HuH-7.5 (cell line): ENCODE measurements at places on chromosomes 2 and 18.

GRCh38 chr2:57490741-57491140, 555.9 kb upstream of the VRK2 start:
- no peak for DNase-seq

GRCh38 chr2:238916176-238916874, 68.4 kb downstream of the TWIST2 start:
- no peak for DNase-seq

DNA sequence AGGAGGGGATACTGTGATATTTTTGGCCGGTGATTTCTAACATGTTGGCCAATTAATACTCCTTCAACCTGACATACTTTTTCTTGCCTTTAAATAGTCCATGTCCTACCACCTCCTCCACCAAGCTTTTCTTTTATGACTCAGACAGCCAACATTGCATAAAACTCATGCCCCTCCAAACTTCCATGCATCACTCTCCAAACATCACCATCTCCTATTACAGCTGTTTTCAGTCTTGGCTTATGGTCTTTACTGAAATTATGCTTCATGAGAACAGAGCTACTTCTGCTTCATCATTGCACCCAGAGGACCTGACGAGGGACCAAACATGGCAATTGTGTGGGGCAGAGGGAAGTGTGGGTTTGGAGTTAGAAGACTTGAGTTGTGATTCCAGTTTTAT, 305.4 kb downstream of the LPIN1 start:
- no peak for DNase-seq

DNA sequence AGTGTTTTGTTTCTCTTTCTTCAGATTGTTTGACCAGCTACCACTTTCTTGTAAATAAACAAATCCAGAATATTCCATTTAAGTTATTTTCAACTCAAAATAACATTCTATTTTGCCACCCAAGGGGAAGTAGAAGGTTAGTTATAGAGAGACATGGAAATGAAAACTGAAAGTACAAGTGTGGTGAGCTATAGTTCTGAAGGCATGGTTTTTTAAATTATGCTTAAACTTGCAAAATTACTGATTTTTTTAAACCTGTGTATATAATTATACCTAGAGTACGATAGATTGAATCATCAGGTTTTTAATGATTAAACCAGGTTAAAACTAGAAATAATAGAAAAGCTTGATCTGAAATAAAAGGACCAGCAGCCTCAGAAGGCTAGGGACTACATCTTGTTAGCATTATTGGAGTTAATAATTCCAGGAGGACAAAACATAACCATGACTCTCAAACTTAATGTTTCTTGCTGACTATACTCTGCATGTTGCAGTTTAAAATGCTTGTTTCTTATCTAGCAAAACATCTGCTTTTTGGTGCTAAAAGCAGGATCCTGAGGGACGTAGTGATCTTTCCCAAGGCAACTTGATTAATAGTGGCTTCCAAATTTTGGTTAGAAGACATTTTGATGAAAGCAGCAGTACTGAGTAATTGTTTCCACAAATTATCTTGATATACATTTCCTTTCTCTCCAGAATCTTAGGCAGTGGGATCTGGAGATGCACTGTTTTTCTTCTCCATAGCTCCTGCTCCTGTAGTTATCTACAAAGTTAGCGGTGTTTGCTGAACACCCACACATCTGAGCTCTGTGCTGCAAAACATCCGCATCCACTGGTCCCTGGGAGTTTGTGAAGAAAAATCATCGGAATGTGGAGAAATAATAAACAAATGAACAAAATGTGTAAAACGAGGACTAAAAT, 327.2 kb upstream of the PKDCC start:
- DNase-seq, result no peak

DNA sequence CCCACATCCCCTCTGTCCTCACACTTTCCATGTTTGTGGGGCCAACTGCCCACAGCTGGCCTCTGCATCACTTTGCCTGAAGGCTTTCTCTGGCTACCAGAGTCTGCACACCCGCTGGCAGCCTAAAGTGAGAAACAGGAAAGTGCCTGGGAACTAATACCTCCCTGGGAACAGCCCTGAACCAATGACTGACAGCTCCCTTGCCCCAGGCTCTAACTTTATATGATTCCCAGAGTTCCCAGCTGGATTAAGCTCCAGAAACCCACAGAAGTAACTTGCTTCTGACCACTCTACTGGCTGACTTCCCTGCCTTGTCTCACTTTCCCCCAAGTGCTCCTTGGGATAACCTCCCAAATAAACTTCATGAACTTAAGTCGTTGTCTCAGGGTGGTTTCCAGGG, 159.6 kb upstream of the LMAN1 start:
- no peak for DNase-seq

DNA sequence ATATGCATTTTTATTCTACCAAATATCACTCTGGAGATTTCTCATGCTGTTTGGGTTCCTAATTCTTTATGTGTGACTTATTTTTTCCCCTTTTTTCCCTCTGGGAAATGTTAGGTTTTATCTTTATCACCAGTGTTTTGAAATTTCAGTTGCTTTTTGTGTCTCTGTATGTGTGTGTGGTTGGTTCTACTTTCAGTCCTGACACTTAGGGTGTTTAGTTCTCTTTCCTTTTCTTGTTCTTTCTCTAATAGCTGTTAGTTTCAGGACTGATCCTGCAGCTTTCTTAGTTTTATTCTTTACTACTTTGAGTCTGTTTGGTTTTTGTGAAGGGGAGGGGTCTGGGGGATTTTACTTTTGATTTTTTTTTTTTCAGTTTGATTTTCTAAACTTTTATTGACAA, 23.1 kb downstream of the PPM1B start:
- no peak for DNase-seq

GRCh38 chr18:48452861-48453323, 43.7 kb upstream of the ZBTB7C start:
- no peak for DNase-seq

DNA sequence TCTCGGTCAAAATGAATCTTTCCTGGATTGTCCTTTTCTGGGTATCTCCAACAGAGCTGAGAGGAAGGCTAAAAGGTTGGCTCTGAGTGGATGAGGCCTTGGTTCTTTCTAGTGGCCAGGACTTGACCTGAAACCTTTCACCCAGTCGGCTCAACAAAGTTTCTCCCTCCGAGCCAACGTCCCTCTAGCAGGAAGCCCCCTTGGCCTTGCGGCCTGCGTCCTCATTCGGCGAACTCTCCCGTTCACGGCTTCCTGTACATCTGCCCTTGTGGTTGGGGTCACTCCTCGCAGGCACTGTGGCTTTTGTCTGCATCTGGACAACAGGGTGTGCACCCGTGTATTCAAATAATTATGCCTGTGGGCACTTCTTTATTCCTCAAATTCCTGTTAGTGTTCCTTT, 9.4 kb upstream of the SIX3 start:
- DNase-seq, result no peak

GRCh38 chr2:55269645-55269990, 587 bp upstream of the MTIF2 start:
- no peak for DNase-seq

DNA sequence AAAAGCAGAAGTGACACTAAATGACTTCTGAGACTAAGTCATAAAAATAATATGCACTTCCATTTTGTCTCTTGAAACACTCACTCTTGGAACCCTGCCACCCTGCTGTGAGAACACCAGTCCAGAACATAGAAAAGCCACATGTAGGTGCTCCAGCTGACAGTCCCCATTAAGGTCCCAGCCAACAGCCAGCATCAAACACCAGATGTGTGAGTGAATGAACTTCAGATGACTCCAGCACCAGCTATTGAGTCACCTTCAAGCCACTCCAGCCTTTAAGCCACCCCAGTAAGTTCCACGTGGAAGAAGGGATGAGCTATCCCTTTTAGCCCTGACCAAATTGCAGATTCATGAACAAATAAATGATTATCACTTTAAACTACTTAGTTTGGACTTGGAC, 31.5 kb upstream of the LGALSL start:
- DNase-seq, result no peak

- no peak for DNase-seq
Measured at GRCh38 chr18:55489034-55489986, 98.7 kb downstream of the TCF4 start.

- no peak for DNase-seq
Measured at GRCh38 chr2:50606145-50606544, 425.8 kb downstream of the NRXN1 start.

- no peak for DNase-seq
Measured at GRCh38 chr2:147030966-147031720, 813.7 kb upstream of the ACVR2A start.

GRCh38 chr2:37798315-37799005, 126.6 kb upstream of the RMDN2 start:
- DNase-seq, result no peak

- DNase-seq, result no peak
Measured at GRCh38 chr2:80113399-80113798, 191.2 kb downstream of the LRRTM1 start.

GRCh38 chr2:221372159-221372884, 199.8 kb downstream of the EPHA4 start:
- DNase-seq, result no peak

- DNase-seq, result no peak
Measured at GRCh38 chr2:102737431-102737830, 24.4 kb upstream of the TMEM182 start.

GRCh38 chr2:2269426-2269825, 61.6 kb downstream of the MYT1L start:
- no peak for DNase-seq

DNA sequence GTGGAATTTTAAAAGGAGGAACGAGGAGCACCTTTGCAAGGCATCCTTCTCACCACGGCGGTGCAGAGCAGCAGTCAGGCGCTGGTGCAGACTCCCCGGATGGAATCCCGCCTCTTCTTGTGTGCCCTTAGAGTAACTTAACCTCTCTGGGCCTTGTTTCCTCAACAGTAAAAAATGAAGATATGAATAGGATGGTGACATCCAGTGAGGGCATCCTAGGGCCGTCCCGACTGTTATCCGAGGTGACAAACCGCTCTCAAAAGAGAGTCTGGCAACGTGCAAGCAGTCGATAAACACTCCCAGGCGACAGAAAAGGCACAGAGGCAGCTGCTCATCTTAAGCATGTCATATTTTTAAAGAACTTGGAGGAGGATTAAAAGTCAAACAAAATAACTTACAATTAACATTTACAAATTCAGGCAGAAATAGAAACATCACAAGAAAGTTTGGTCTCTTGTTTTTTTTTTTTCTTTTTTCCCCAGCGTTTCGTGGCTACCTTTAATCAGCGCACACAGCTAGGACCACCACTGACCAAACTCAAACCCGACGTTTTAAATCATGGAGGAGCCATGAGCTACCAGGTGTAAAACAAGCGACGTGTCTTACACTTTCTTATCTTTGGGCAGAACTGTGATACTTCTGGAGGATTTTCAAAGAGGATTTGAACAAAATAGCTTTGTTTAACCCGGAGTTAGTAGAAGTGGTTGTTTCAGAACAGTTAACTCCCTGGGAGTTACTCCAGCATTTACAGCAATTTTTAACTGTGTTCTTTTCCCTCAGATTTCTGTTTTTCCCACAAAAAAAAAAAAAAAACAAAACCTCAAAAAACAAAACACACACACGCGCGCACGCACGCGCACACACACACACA, 2.1 kb downstream of the MBP start:
- no peak for DNase-seq

- no peak for DNase-seq
Measured at GRCh38 chr2:20208476-20208859, 16.5 kb downstream of the SDC1 start.

- peak; percentile 75 for DNase-seq
Measured at GRCh38 chr2:70995426-70995729, 705 bp upstream of the TEX261 start.

GRCh38 chr2:125564471-125564870, 1091.5 kb upstream of the GYPC start:
- no peak for DNase-seq

GRCh38 chr2:114880046-114880445, 437.6 kb downstream of the DPP10 start:
- no peak for DNase-seq

- no peak for DNase-seq
Measured at GRCh38 chr2:139078376-139078775, 298.2 kb upstream of the NXPH2 start.

GRCh38 chr2:95384854-95385569, 17.5 kb upstream of the FAHD2A start:
- no peak for DNase-seq

GRCh38 chr2:19649785-19650380, 251.9 kb downstream of the TTC32 start:
- no peak for DNase-seq

DNA sequence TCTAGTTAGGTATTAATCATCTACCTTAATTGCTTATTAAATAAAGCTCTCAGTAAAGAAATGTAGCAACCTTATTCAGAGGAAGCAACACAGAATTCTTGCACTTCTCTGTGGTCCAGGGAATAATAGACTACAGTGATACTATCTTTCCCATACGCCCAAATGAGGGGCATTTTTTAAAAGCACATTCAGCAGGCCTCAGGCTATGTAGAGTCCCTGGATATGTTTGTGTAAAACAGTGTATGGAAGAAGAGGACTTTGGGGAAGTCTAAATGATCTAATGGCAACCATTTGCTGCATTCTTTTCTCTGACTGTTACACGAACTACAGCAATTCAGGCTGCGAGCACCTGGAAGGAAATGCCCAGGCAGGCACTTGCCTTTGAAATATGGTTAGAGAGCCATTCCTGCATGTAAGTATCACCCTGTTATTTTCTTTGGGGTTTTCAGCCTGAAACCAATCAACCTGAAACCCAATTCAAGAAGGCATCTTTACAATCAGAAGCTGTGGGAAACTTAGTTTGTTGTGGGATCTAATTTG, 1814.7 kb upstream of the CELF4 start:
- DNase-seq, result no peak

- no peak for DNase-seq
Measured at GRCh38 chr2:52904355-52904891, 863.2 kb upstream of the CHAC2 start.

DNA sequence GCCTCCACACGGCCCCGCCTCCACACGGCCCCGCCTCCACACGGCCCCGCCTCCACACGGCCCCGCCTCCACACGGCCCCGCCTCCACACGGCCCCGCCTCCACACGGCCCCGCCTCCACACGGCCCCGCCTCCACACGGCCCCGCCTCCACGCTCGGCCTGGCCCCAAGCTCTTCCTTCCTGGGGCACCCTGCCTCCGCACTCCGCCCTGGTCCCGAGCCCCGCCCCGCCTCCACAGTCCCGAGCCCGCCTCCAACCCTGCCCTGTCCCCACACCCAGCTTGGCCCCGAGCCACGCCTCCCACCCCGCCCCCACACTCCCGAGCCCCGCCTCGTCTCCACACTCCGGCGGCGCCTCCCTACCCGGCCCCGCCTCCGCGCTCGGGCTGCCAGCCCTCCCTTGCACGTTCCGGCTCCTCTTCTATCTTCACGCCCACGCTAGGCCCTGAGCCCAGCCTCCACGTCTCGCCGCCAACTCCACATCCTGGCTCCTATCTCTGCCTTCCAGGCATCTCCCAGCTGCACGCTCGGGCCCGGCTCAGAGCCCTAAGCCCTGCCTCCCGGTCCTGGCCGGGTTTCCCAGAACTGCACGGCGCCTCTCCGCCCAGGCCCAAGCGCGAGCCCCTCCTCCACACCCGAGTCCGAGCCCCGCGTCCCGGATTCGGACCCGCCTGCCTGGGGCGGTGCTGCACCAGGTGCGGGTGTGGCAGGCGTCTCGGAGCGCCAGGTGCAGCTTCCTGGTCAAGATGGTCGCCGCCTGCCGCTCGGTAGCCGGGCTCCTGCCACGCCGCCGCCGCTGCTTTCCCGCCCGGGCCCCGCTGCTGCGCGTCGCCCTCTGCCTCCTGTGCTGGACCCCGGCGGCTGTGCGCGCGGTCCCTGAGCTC, at the start of gene TMEM87B:
TSS of gene TMEM87B (plus strand) at position 423 of the 883 bp plus-strand sequence. CDS start at position 746, 323 bp downstream.
- DNase-seq, result peak; percentile 81
